Ascending aorta (tissue), 2 donors: ENCODE measurements at places on chromosomes 16 and 17. TPM values are rescaled to one million over a fixed set of nuclear protein-coding genes. Genes with fewer than 3 reads are reported as not detected.

Gene RMI2
- total RNA-seq, result not detected

Gene VAT1L
- total RNA-seq, result 12.6 TPM

DNA sequence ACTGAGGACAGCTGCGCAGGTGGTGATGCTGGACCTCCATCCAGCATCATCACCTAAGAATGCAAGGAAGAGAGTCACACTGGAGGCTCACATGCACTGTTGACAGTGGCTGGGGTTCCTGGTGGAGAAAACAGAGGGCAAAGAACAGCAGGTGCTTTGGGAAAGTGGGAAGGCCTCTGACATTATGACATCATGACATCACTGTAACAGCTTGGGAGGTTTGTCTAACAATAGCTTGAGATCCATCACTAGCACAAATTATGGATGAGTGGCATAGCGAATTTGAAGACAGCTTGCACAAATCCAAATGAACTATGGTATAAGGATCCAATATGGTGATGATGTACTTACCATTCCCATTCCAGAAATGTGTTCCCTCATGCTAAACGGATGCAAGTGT lies 226.5 kb upstream of the MPHOSPH6 start:
- H3K4me3 ChIP-seq, result no peak overlapping the region
- H3K36me3 ChIP-seq, result no peaks in the 10 kb centered on the region
- no peaks in the 10 kb centered on the region for H3K4me1 ChIP-seq
- no peak overlapping the region for H3K27ac ChIP-seq

DNA sequence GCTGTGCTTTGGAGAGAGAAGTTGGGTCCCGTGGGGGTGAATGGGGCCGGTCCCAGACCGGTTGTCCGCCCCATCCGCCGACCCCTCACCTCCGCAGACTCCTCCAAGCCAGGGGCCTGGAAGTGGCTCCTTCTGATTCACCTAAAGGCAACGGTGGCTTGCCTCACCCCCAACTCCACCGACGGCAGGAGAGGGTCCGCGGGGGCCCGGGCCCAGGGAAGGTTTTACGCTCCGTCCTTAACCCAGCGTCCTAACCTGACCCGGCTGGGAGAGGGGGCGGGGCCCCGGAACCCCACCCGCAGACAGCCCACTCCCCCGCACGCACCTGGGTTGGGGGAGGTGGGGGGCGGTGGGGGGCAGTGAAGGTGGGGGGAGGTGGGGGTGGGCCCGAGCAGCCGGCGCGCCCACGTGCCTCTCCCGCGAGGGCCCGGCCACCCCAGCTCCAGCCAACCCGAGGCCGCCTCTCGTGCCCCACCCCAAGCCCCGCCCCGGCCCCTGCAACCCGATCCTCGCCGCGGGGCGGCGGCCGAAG lies 12.7 kb upstream of the CD300A start:
- no peaks in the 10 kb centered on the region for H3K27me3 ChIP-seq
- no peaks in the 10 kb centered on the region for H3K36me3 ChIP-seq

DNA sequence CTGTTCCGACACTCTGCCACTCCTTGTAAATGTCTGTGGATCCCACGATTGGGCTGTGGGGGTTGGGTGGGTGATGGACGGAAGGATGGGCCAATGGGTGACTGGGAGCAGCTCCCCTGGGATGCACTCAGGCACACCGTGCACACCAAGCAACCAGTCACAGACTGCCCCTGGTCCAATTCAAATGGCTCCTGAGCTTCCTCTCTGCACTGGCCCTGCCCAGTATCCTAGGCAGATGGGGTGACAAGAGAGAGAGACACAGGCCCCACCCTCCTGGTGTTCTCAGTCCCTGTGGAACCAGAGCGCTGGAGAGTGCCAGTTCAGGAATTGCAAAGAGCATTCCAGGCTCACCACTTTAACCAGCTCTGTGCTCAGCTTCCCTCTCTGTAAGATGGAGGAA lies 32.8 kb downstream of the BEAN1 start:
- H3K4me1 ChIP-seq, result no peaks in the 10 kb centered on the region
- DNase-seq, result no peak
- no peaks in the 10 kb centered on the region for H3K36me3 ChIP-seq
- H3K27ac ChIP-seq, result no peak overlapping the region
- H3K27me3 ChIP-seq, result no peaks in the 10 kb centered on the region

GRCh38 chr16:4882000-4882632 lies 34.8 kb downstream of the UBN1 start:
- H3K27me3 ChIP-seq, result no peaks in the 10 kb centered on the region
- peaks cover 89% of the 10 kb centered on the region for H3K36me3 ChIP-seq
- H3K27ac ChIP-seq, result no peak overlapping the region

DNA sequence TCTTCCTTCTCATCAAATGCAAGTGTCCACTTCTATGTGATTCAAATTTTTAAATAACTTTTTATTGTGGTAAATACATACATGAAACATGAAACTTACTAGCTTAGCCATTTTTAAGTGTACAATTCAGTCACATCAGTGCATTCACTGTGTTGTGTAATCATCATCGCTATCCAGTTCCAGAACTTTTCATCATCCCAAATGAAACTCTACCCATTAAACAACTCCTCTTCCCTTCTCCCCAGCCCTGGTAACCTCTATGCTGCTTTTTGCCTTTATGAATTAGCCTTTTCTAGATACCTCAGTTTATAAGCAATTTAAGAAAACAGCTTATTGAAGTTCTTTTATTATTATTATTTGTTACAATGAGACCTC lies 41.1 kb upstream of the IL34 start:
- no peaks in the 10 kb centered on the region for H3K27me3 ChIP-seq
- no peak overlapping the region for H3K27ac ChIP-seq
- H3K4me3 ChIP-seq, result no peak overlapping the region
- H3K36me3 ChIP-seq, result no peaks in the 10 kb centered on the region

DNA sequence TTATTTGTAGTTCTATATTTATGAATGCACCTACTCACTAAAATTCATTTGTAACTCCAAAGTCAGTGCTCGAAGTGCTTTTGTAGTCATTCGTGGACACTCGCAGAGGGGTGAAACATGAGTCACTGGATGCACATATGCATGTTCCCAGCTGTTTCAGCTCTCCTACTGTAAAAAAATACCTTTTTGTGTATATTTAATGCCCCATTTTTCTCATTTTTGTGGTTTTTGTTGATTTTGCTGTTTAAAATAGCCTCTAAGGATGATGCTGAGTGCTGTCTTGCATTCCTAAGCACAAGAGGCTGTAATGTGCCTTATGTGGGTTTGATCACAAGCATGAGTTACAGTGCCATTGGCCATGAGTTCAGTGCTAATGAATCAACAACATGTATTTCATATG lies 30.6 kb downstream of the CENPV start:
- H3K27me3 ChIP-seq, result no peaks in the 10 kb centered on the region
- H3K4me1 ChIP-seq, result no peaks in the 10 kb centered on the region
- no peak overlapping the region for H3K27ac ChIP-seq
- no peak overlapping the region for H3K4me3 ChIP-seq
- no peak for DNase-seq

Gene AOC2
- not detected for total RNA-seq

- no peak for DNase-seq
- no peaks in the 10 kb centered on the region for H3K4me1 ChIP-seq
- H3K36me3 ChIP-seq, result peaks cover 48% of the 10 kb centered on the region
- H3K27ac ChIP-seq, result no peak overlapping the region
These were observed 7.6 kb downstream of the EME1 start for GRCh38 chr17:50380369-50381259.
